ENCODE measurements at places on chromosomes 7 and 10.

DNA sequence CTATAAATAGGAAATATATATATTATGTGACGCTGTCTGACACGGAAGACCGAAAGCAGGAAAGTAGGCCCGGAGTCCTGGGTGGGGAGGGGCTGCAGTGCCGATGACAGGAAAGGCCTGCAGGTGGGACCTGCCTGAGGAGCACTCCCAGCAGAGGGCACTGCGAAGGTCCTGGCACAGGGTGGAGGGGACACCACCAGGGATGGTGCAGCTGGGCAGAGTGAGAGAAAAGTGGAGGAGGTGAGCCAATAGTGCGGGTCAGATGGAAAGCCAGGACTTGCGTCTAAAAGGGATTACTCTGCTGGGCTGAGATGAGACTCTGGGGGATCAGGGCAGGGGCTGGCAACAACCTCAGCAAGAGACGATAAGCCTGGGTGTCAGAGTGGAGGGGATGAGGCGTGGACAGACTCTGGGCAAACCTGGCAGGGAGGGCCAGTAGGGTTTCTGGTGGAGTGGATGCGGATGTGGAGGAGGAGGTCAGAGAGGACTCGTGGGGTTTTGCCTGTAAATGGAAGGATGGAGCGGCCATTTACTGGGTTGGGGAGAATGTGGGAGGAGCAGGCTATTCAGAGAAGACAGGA, 118.2 kb upstream of the ZNF746 start:
- DNase-seq, result no peak

DNA sequence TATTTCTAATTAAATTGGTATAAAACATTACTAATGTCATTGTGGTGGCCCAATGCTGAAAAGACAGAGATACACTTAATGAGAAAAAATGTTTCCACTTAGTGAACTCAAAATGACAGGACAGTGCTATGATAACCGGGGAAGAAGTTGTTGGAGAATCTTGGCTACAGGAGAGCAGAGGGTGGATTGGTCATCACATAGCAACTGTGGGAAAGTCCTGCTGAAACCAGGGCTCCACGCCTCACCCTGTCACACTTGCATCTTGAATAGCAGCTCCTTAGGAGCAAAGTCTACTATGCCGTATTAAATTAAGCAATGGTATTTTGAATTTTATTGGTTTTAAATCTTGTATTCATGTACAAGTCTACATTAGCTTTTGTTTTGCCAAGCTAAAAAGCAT, 225.5 kb downstream of the KLF6 start:
- DNase-seq, result no peak

DNA sequence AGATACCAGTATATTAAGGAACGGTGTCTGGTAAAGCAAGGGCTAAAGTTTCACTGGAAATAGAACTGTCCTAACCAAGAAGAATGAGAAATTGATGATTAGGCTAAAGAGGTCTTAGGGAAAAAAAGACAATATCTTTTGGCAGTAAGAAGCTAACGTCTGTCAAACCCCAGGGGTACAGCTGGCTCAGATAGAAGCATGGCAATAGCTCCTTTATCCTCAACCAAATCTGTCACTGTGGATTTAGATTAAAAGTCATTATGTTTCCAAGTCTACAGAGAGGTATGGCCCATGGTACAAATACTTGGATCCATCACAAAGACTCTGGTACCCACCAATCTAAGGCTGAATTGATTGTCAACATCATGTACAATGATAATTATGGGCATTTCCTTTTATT, 8.6 kb upstream of the SLC16A9 start:
- peak; percentile 67 for DNase-seq

GRCh38 chr7:156173748-156174353, 361.6 kb upstream of the SHH start:
- no peak for DNase-seq

GRCh38 chr7:152894295-152895170, 135.0 kb downstream of the ACTR3B start:
- peak; percentile 59 for DNase-seq

DNA sequence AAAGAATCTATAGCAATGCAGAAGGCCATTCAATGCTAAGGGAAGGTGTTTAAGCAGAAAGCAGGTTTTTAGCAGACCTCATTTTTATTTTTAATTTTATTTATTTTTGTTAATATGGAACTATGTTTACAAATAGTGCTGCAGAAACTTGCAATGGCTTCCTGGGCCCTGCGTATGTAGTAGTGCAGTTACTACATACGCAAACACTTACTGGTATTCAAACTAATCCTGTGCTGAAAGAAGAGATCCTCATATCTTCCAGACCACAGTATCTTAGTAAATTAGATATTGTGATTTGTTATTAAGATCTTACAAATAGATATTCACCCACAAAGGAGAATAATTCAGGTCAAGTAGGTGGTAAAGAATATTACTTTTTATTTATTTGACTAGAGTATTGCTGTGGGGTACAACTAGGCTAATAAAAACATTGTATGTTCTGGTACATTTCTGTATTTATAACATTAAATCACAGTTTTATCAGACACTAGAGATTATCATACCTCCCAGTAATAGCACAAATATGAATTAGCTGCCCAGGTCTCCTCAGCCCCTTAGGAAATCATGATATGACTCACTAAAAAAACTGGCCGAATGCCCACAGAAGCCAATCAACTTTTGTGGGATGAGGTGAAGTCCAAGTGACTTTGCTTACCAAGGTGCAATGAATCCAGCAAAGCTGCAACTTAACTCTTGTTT, 57.6 kb downstream of the RNLS start:
- no peak for DNase-seq

GRCh38 chr7:157980774-157981173, 606.8 kb downstream of the PTPRN2 start:
- peak; percentile 10 for DNase-seq

DNA sequence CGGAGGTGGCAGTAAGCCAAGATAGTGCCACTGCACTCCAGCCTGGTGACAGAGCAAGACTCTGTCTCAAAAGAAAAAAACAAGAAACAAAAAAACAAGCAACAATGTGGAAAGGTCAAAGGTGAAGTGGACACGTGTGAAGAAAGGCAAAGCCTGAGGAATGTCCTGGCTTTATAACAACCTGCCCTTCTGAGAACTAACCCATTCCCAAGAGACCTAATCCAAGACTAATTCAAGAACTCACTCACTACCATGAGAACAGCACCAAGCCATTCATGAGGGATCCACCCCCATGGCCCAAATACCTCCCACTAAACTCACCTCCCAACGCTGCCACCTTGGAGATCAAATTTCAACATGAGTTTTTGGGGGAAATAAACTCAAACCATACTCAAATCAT, 47.5 kb upstream of the KIF5B start:
- no peak for DNase-seq

DNA sequence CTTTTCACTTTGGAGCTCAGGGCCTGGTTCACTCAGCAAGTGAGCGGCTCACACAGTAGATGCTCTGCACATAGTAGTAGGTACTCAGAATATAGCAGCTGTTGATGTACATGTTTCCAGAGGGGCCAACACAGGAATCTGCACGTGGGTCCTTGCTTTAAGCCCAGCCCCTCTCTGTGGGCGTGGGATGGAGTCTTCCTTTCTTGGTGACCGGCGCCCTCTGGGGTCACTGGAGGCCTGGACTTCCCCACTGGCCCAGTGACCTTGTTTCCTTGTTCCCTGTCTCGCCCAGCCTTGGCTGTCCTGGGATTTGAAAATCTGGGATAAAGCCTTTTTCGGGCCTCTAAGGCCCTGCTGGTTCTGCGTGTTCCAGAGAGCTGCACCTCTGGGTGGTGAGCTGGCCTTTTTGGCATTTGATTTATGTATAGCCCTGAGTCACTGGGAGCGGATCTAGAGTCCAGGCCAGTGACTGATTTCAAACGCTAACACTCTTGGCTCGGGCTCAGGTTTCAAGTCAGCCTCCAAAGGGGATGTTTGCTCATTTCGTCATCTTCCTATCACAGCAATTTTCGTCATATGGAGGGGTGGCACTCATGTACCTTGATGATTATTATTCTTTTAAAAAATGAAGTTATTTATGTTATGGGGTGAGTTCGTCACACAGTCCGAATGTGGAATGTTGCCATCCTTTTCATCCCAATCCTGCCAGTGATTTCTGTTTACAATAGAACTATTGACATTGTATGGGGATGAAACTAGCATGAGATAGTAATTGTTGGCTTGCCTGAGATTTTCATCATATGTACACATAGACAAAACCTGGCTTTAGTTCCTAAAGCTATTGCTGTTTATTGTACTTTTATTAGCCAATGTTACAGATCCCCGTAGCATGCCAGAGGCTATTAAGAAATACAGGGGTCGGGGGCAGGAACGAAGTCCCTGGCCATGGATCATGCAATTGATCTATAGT, 65.5 kb downstream of the CUX1 start:
- peak; percentile 23 for DNase-seq

DNA sequence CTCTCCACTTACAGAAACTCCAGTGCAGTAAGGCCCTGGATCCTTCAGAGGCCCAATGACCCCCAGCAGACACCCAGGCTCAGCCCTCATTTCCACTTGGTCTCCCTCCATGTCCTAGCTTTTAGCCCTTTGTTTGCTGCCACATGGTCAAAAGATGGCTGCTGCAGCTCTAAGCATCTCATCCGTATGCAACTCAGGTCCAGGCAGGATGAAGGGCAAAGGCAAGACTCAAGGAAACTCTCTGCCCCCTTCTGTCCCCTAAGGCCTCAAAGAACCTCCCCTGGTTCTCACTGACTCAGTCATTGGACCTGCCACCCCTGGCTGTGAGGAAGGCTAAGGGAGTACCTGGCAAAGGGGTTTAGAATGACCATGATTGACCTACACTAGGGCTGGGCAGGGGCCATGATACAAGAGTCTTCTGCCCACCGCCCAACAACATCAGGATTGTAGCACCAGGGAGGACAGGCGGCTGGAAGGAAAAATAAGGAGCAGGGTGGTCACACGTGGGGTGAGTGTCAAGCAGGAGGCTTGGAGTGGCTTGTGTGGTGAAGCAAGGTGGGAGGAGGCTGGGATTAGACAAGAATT, 303.8 kb upstream of the ZMIZ1 start:
- DNase-seq, result no peak

- no peak for DNase-seq
These were observed 293.7 kb downstream of the FZD1 start for GRCh38 chr7:91557789-91558404.

DNA sequence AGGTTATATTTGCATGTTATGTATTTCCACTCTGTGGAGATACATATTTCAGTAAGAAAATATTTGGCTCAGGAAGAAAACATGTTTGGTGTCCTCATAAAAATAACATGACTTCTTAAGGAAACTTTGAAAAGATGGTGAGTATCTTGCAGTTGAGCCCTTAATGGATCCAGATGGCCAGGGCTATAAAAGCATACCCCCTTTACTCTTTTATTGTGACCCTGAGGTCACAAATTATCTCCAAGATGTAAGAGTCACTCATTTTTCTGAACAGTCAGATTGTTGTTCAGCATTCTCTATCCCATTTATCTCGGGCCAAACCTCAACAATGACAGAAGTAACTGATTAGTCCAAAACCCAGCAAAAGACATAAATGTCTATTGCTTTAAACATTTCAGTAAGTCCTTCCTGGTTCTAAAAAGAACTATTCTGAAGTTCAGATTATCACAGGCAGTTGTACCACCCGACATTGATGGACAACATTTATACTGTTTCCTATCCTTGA, 539.4 kb downstream of the PARD3 start:
- DNase-seq, result no peak

GRCh38 chr7:99625321-99625720, 8.6 kb downstream of the ZSCAN25 start:
- no peak for DNase-seq
